ENCODE measurements at places on chromosomes 11 and 22.

DNA sequence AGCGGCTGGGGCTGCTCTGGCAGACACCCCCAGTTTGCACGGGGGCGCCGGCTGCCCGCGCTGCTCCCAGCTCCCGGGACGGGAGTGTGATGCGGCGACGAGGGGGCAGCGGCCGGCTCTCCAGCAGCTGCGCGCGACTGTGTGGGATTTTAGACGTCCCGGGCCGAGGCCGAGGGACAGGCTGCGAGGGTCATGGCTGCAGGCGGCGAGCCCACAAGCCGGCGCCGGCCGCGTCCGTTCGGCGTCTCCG, 159 bp downstream of the FZD4 start:
- DNase-seq, result no peak

DNA sequence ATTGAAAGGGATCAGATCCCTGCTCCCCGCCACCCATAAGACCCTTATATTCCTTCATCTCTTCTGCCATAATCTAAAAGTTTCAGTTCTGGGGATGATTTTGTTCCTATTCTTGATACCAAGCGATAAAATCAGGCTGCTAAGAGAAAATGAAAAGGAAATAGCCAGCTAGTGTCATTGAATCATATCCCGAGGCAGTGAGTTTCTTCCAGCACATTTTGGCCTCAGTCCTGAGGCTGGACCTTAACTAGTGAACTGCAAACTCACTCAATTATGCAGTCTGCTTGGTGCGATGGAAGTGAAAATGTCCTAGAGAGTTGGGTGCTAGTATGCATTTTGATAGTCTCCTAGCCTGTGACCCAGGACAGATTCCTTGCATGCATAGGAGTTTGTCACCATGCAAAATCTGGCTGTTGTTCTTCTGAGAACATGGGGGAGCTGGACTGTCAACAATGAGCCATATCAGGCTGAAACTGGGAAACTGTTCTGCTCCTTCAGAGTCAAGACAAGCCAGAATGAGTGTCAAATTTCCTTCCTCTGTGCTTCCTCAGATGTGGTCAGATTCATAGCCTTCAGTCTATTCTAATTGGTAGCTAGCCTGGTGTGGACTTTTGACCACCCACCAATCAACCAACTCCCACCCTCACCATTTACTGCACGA, 102.9 kb downstream of the CCDC81 start:
- no peak for DNase-seq

- DNase-seq, result peak; percentile 38
Observed at GRCh38 chr22:31347251-31348008, 1.3 kb upstream of the PATZ1 start.

DNA sequence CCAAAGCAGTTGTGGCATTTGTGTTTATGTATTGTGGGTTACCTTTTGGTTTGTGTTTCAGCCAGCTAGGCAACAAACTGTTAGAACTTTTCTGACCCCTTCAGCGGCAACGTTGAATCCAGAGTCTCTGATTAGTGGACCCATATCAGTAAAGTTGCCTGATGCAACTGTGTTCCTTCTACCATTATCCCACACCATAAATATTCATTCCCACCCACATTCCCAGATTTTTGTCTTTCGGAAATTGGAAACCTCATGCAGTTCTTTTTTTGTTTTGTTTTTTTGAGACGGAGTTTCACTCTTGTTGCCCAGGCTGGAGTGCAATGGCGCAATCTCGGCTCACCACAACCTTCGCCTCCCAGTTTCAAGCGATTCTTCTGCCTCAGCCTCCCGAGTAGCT, 30.7 kb upstream of the RBX1 start:
- no peak for DNase-seq

Measured in CD4-positive, alpha-beta T cell (primary cell).